ENCODE measurements at places on chromosomes 3 and 15. TPM values are rescaled to one million over a fixed set of nuclear protein-coding genes. Genes with fewer than 3 reads are reported as not detected.

DNA sequence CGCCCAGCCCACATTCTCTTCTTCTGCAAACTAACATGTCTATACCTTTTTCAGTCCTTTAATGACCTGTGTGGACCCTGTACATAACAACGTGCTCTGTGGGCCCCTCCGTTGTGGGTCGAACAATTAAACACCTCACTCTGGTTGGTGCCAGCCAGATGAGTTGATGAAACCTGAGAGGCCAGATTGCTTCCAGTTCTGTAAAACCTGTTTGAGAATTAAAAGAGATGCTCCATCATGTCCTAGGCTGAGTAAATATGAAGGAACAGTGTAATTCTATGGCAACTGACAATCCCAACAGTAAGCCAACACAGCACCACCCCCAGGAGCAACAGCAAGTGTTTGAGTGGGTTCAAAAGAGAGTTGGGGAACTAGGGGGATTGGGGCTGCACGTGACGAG is 5.7 kb upstream of the THBS1 start:
- H3K4me1 ChIP-seq: peaks cover 13% of the 10 kb centered on the region
- H3K4me3 ChIP-seq: no peak overlapping the region
- H3K27me3 ChIP-seq: no peaks in the 10 kb centered on the region
- no peaks in the 10 kb centered on the region for H3K36me3 ChIP-seq

DNA sequence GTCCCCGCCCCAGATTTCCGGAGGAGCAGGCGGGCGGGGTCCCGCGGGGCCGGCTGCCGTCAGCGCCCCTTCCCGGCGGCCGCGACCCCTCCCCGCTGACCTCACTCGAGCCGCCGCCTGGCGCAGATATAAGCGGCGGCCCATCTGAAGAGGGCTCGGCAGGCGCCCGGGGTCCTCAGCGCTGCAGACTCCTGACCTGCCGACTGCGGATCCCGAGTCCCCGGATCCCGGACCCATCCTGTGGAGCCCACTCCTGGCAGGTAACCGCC is at the start of gene TRH:
TRH (plus strand) TSS at position 157 of the 269 bp plus-strand sequence. CDS start 1,097 bp downstream, outside the sequence.
- H3K36me3 ChIP-seq: no peaks in the 10 kb centered on the region

- H3K27ac ChIP-seq: no peak overlapping the region
- no peak for DNase-seq
- H3K4me3 ChIP-seq: no peak overlapping the region
- no peaks in the 10 kb centered on the region for H3K27me3 ChIP-seq
- no peaks in the 10 kb centered on the region for H3K36me3 ChIP-seq
Measured at GRCh38 chr3:183880121-183880520, 4.6 kb downstream of the PARL start.

- H3K4me1 ChIP-seq: peaks cover 17% of the 10 kb centered on the region
- H3K27me3 ChIP-seq: no peaks in the 10 kb centered on the region
- H3K4me3 ChIP-seq: no peak overlapping the region
- DNase-seq: no peak
- H3K36me3 ChIP-seq: no peaks in the 10 kb centered on the region
Measured at GRCh38 chr3:16335772-16336645, 71.0 kb downstream of the OXNAD1 start.

DNA sequence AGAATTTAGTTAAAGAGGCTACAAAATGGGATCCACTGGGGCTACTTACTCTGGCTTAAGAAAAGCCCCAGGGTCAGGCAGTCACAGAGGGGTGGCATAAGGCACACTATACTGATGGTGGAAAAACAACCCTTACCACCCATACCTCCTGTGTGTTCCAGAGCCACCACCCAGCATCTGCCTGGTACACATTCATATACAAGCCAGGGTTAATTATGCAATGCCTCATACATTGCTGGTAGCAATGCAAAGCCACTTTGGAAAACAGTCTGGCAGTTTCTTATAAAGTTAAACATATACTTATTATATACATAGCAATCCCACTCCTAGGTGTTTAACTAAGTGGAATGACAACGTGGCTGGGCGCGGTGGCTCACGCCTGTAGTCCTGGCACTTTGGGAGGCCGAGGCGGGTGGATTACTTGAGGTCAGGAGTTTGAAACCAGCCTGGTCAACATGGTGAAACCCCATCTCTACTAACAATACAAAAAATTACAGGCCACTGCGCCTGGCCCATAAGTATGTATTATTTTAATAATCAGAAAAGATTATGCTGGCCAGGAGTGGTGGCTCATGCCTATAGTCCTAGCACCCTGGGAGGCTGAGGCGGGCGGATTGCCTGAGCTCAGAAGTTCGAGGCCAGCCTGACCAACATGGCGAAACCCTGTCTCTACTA is 15.2 kb upstream of the NCKIPSD start:
- no peaks in the 10 kb centered on the region for H3K36me3 ChIP-seq
- H3K4me3 ChIP-seq: no peak overlapping the region
- H3K27me3 ChIP-seq: no peaks in the 10 kb centered on the region
- H3K4me1 ChIP-seq: peaks cover 35% of the 10 kb centered on the region
- no peak overlapping the region for H3K27ac ChIP-seq
- no peak for DNase-seq

DNA sequence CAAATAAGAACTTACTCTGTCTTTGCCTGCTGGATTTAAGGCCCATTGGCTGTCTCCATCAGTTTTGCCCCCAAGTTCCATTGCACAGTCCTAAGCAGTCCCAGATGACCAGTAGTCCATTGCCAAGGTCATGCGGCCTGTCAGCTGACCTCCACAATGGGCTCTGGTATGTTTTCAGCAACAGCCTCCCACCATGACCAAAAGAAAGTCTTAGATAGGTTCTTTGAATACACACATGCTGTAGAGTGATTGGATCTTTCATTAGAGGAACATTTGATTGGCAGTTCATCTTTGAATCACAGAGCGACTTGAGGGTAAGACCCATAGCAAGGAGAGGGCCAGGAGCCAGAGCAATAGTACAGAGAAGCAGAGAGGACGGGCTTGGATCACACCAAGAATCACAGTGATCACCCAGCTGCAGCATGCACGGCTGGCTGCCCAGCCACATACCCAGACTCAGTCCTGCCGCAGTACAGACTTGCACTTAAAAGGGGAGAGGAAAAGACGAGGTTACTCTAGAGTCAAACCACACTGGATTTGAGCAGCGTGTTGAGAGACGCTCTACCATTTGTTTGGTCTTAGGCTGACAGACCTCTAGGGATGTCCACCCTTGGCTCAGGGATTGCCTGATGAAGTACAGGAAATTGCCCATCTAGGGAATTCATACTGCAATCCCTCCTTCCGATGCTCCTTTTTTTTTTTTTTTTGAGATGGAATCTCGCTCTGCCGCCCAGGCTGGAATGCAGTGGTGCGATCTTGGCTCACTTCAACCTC is 50.4 kb downstream of the APH1B start:
- no peak for DNase-seq
- no peaks in the 10 kb centered on the region for H3K4me1 ChIP-seq
- H3K4me3 ChIP-seq: no peak overlapping the region

- H3K4me3 ChIP-seq: no peak overlapping the region
- H3K27me3 ChIP-seq: no peaks in the 10 kb centered on the region
- no peak for DNase-seq
- H3K27ac ChIP-seq: no peak overlapping the region
- no peaks in the 10 kb centered on the region for H3K36me3 ChIP-seq
- no peaks in the 10 kb centered on the region for H3K4me1 ChIP-seq
Measured at GRCh38 chr3:158573714-158574113, 2.7 kb downstream of the MLF1 start.

GRCh38 chr3:56136514-56136913 is 331.8 kb downstream of the ERC2 start:
- no peaks in the 10 kb centered on the region for H3K36me3 ChIP-seq
- H3K4me3 ChIP-seq: no peak overlapping the region
- H3K27ac ChIP-seq: no peak overlapping the region
- H3K4me1 ChIP-seq: peaks cover 18% of the 10 kb centered on the region

- DNase-seq: no peak
- no peak overlapping the region for H3K27ac ChIP-seq
- no peaks in the 10 kb centered on the region for H3K27me3 ChIP-seq
- no peaks in the 10 kb centered on the region for H3K4me1 ChIP-seq
- H3K36me3 ChIP-seq: no peaks in the 10 kb centered on the region
- H3K4me3 ChIP-seq: no peak overlapping the region
Measured at GRCh38 chr3:187519428-187519890, 150.7 kb downstream of the SST start.

DNA sequence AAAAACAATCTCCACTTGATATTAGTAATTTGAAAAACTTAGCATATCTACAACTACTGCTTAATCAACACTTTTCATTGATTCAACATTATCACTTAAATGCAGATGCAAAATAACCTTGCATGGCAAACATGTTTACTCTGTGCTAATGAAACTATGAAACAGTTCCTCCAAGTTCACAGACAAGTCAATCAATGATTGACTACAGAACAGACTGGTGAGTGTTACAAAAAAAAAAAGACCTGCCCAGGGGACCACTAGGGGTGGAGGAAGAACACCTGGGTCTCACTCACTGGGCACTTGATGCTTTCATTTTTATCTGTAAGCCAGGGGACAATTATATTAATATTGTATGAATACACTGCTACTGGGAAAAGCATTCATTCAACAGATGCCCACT is 4.3 kb upstream of the NR2C2 start:
- H3K36me3 ChIP-seq: peaks cover 15% of the 10 kb centered on the region
- no peak overlapping the region for H3K27ac ChIP-seq
- DNase-seq: no peak
- no peak overlapping the region for H3K4me3 ChIP-seq
- peaks cover 8% of the 10 kb centered on the region for H3K4me1 ChIP-seq

DNA sequence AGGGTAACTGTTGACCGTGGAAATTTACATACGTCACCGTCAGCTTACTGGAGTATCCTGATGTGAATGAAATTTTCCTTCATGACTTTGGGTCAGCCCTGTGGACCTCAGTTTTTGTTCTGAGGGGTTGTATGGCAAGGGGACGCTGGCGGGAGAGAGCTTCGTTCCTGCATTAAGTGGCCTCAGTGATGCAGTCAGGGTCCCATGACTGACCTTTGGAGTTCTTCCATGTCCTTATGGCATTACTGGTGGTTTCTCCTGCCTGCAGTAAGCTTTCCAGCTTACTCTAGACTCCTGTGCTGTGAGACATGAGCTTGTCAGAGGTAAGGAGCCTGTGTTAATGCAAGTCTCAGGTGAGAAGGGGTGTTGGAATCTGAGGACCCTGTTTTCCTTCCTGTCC is 1.8 kb downstream of the CD276 start:
- H3K4me3 ChIP-seq: peak overlapping the region; percentile 96
- H3K27me3 ChIP-seq: no peaks in the 10 kb centered on the region
- no peaks in the 10 kb centered on the region for H3K36me3 ChIP-seq
- no peak overlapping the region for H3K27ac ChIP-seq
- H3K4me1 ChIP-seq: peaks cover 19% of the 10 kb centered on the region

GRCh38 chr15:40105517-40106202 is 3.0 kb downstream of the BMF start:
- peak overlapping the region; percentile 44 for H3K4me3 ChIP-seq
- H3K27ac ChIP-seq: peak overlapping the region; percentile 95
- no peaks in the 10 kb centered on the region for H3K36me3 ChIP-seq
- no peaks in the 10 kb centered on the region for H3K27me3 ChIP-seq

GRCh38 chr3:195543500-195544229 is 540 bp upstream of the PPP1R2 start:
- DNase-seq: no peak
- peaks cover 37% of the 10 kb centered on the region for H3K4me1 ChIP-seq
- peak overlapping the region; percentile 91 for H3K27ac ChIP-seq
- H3K36me3 ChIP-seq: no peaks in the 10 kb centered on the region
- H3K27me3 ChIP-seq: no peaks in the 10 kb centered on the region
- peak overlapping the region; percentile 87 for H3K4me3 ChIP-seq

GRCh38 chr15:78057803-78058202 is 19.7 kb downstream of the TBC1D2B start:
- peaks cover 48% of the 10 kb centered on the region for H3K4me1 ChIP-seq
- H3K36me3 ChIP-seq: peaks cover 8% of the 10 kb centered on the region
- peak overlapping the region; percentile 66 for H3K27ac ChIP-seq
- no peak for DNase-seq
- no peak overlapping the region for H3K4me3 ChIP-seq

- H3K27ac ChIP-seq: no peak overlapping the region
- no peaks in the 10 kb centered on the region for H3K4me1 ChIP-seq
- no peaks in the 10 kb centered on the region for H3K27me3 ChIP-seq
- no peak for DNase-seq
Measured at GRCh38 chr15:33086500-33087121, 107.9 kb downstream of the FMN1 start.

GRCh38 chr3:186882881-186883685 is 40.6 kb downstream of the ADIPOQ start:
- no peaks in the 10 kb centered on the region for H3K36me3 ChIP-seq
- no peak for DNase-seq
- H3K4me3 ChIP-seq: no peak overlapping the region
- H3K27ac ChIP-seq: no peak overlapping the region

- peaks cover 27% of the 10 kb centered on the region for H3K4me1 ChIP-seq
- no peak for DNase-seq
- H3K27ac ChIP-seq: no peak overlapping the region
- H3K4me3 ChIP-seq: no peak overlapping the region
- H3K27me3 ChIP-seq: no peaks in the 10 kb centered on the region
Measured at GRCh38 chr3:64808061-64808460, 120.3 kb upstream of the ADAMTS9 start.

DNA sequence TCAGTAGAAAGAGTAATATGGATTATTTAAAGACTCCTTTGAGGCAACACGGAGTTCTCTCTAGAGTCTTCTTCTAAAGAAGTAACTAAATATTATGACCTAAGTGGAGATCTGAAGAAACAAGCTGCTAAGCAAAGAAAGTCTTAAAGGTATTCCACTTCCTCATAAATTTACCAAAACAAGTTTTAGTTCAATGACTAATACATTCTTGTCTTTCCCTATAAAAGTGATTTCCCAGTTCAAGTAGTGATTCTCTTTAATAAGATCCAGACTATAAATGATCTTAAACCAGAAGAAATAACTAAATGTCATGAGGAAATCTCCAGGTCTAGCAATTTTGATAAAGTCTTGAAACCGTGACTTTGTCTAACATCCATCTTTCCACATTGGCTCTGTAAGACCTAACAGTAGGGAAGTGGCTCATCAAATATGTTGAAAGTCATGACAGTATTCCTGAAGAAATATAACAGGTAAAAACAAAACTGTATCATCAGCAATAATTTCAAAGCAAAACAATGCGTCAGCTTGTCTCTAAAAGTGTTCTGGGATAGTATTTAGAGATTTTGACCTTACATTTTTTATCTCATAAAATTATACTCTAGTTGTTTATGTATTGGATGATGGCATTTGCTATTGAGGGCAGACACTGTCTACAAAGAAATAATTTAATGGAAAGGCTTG is 51.8 kb upstream of the NEDD4 start:
- H3K36me3 ChIP-seq: no peaks in the 10 kb centered on the region
- H3K27ac ChIP-seq: no peak overlapping the region
- no peak overlapping the region for H3K4me3 ChIP-seq
- no peaks in the 10 kb centered on the region for H3K27me3 ChIP-seq
- DNase-seq: no peak

Gene SEMA7A
- total RNA-seq: 4.9 TPM

Gene CDCP1
- total RNA-seq: 7.3 TPM

Gene REC114
- total RNA-seq: not detected

Gene SLC6A11
- not detected for total RNA-seq

Gene CHAC1
- 7.3 TPM for total RNA-seq

Gene PCSK6
- total RNA-seq: 8.8 TPM

Gene NAA50
- 58.3 TPM for total RNA-seq

Gene TNNC1
- total RNA-seq: 1.5 TPM

Gene IGSF11
- 0.71 TPM for total RNA-seq

Gene SPTBN5
- 3.9 TPM for total RNA-seq

All from thoracic aorta (tissue), 2 donors.